ENCODE measurements at places on chromosomes 6 and 20. TPM values are rescaled to one million over a fixed set of nuclear protein-coding genes. Genes with fewer than 3 reads are reported as not detected.

DNA sequence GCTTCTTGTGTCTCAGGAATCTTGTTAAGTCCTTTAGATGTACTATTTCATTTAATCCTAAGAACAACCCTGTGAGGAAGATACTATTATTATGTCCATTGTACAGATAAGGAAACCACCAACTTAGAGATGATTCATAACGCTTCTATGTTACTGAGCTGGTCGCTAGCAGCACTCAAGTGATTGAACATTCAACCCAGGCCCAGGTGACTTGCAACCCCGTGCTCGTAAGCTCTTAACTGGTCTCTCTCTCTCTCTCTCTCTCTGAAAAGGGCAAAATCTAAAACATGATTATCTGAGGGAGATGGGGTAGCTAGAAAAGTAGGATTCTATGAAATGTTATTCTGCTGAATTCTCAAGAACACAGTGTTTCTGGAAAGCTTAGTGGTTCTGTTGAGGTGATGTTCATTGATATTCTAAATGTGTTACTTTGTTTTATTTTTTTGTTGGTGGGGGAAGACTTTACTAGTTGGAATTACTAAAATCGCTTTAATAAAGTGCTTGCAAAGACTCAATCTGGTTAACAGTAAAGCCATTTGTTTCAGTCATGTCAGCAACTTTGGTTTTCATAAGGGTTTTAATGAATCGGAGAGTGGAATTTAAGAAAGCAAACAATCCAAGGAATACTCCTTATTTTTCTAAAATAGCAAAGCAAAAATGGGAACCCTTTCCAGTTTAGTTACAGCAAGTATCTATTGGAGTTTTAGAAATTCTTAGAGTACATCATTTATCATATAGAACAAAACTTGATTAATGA, 265.0 kb upstream of the TAB2 start:
- DNase-seq, result no peak

DNA sequence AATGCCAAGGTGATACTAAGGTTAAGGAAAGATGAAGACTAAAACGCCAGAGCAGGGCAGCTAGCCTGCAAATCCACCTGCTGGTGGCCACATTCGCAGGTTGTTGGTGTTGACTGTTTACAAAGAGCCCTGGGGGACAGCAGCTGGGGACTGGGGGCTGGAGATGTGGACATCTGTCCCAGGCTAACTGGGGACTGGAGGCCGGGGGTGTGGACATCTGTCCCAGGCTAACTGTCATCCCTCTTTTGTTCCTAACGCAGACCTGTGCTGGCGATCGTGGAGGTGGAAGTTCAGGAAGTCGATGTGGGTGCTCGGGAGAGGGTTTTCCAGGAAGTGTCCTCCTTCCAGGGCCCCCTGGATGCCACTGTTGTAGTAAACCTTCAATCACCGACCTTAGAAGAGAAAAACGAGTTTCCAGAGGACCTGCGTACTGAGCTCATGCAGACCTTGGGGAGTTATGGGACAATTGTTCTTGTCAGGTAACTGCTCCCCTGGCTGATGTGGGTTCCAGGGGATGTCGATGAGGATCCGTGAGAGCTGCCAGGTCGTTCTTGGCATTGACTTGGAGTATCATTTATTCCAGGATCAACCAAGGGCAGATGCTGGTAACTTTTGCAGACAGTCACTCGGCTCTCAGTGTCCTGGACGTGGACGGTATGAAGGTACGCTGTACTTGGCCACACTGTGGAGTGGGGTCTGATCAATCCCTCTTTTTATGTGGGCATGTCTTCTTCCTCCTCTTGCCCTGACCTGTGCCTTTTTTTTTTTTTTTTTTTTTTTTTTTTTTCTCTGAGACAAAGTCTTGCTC, 87.0 kb downstream of the SERAC1 start:
- DNase-seq, result no peak

- no peak for DNase-seq
Measured at GRCh38 chr20:3890999-3891929, 2.1 kb downstream of the PANK2 start.

The BACH2 gene
- total RNA-seq, result 77.9 TPM

GRCh38 chr6:153989989-153990388, 49.1 kb upstream of the OPRM1 start:
- DNase-seq, result no peak

- DNase-seq, result no peak
Measured at GRCh38 chr6:43717822-43718221, 30.2 kb upstream of the MRPS18A start.

The NINL gene
- 2.9 TPM for total RNA-seq

The TBXT gene
- total RNA-seq, result not detected

GRCh38 chr6:44715188-44715587, 327.7 kb downstream of the CDC5L start:
- no peak for DNase-seq

DNA sequence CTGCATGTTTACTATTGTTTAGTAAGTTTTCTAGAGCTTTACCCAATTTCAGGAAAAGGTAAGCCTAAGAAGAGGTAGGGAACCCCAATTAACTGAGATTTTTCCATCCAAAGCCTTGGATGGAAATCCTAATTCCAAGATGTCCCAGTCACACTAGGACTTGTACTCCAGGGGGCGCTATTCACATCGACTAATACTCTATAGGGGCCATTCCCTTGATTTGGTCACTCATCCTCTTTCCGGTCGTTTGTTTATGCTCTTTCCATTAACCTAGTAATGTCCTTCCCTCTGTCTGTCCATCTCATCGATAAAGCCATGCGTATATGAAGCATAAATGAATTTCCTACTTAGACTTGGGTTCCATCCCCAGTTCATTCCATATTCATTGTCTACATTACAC, 80.8 kb upstream of the FUCA2 start:
- no peak for DNase-seq

- no peak for DNase-seq
Measured at GRCh38 chr20:49562311-49563014, 5.5 kb downstream of the PTGIS start.
